ENCODE measurements at places on chromosomes 5 and 9.

- DNase-seq = no peak
These were observed 200.4 kb downstream of the FOXD4L6 start for GRCh38 chr9:40927851-40928802.

GRCh38 chr5:171927345-171927941 lies 79.0 kb downstream of the FBXW11 start:
- DNase-seq = no peak

DNA sequence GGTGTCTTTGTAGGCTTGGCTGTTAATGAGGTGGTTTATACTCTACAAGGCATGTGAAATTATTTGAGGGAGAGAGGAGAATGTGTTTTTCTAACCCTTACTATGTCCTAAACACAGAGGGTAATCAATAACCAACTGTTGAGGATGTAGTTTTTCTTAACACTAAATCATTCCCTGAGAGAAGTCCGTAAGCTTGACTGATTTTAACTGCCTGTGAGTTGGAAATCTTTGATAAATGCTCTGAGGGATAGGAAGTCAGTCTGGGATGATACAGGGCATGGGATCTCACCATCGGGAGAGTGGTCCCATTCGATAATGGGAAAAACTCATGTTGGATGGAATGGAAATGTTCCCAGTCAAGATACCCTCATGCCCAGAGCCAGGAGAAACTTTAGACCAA lies 249.6 kb downstream of the PDZD2 start:
- DNase-seq = no peak

DNA sequence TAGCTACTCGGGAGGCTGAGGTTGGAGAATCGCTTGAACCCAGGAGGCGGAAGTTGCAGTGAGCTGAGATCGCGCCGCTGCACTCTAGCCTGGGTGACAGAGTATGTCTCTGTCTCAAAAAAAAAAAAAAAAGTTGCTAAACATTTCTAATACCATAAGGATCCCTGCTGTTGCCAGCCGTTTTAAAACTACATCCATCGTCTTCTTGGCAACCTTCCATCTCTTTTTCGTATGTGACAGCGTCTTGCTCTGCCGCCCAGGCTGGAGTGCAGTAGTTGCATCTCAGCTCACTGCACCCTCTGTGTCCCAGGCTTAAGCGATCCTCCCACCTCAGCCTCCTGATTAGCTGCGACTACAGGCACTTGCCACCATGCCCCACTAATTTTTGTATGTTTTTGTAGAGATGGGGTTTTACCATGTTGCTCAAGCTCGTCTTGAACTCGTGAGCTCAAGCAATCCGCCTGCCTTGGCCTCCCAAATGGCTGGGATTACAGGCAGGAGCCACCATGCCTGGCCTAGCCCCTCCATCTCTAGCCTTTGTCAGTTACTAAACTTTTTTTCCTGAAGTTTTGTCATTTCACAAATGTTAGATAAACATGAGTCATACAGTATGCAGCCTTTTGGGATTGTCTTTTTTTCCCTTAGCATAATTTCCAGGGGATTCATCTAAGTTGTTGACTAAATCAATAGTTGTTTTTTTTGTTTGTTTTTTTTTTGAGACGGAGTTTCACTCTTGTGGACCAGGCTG lies 13.5 kb downstream of the NSD1 start:
- DNase-seq = no peak

DNA sequence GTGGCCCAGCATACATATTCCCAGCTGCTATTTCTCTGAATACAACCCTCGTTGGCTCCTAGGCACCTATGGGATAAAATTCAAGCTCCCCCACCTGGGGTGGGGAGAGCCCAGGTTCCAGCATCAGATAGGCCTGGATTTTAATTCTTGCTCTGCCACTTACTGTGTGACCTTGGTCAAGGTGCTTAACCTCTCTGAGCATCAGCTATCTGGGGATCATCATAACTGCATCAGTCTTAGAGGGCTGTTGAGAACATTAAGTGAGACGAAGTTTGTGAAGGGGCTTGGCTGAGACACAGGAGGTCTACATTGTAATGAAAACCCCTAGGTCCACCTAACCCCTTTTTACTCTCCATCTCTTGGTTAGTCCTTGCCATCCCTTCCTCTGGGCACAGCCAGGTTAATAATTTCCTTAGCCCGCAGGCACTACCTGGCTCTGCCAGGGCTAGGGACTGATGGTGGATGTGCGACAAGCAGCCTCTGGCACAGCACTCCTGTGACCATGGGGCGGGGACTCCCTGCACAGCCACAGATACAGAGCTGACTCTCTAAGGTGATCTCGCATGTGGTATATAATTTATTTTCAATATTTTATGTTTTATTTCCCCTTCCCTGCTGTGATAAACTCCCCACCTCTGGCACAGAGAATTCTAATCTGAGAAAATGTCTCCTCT lies 68.7 kb downstream of the CRB2 start:
- DNase-seq = no peak
